ENCODE measurements at places on chromosomes 12 and 14.

DNA sequence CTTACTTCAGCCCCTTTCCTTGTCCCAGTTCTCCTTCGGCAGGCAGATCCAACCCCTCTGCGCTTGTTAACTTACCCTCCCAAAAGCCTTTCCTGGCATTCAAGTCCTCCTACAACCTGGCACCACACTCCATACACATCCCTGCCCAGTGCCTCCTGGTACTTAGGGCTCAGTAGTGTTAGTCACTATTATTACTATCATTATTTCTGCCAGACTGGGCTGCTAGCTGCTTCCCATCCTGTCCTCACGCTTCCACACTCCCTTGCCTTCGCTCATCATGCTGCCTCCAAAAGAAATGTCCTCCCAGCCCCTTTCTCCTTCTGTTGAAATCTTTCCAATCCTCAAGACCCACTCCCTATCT lies 1.6 kb upstream of the HDAC7 start:
- no peak for DNase-seq
- H3K4me1 ChIP-seq, result peaks cover 82% of the 10 kb centered on the region
- H3K27ac ChIP-seq, result peak overlapping the region; percentile 94
- no peak overlapping the region for H3K4me3 ChIP-seq
- no peaks in the 10 kb centered on the region for H3K36me3 ChIP-seq

DNA sequence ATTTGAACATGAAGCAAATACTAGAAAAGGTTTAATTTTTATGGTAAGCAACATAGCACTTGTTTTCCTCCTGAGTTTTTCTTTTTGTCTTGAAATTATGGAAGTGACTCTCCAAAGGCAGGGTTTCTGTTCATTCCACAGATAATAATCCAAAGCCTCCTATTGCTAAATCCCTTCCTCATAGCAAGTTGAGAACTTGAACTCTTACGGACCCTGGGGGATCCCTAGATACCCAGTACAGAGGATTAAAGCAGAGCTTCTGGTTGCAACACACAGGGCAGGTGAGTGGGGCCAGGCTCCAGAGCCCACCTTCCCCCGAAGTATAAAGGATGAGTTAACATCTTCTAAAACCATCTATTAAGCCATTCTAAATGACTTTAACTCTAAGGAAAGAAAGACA lies 294.1 kb downstream of the RMST start:
- no peak overlapping the region for H3K27ac ChIP-seq
- H3K36me3 ChIP-seq, result no peaks in the 10 kb centered on the region

GRCh38 chr14:33347796-33348195 lies 409.1 kb downstream of the NPAS3 start:
- H3K36me3 ChIP-seq, result no peaks in the 10 kb centered on the region
- H3K4me1 ChIP-seq, result no peaks in the 10 kb centered on the region
- H3K27ac ChIP-seq, result no peak overlapping the region
- H3K4me3 ChIP-seq, result no peak overlapping the region
- no peak for DNase-seq

GRCh38 chr12:91778938-91779400 lies 366.7 kb downstream of the BTG1 start:
- no peak overlapping the region for H3K4me3 ChIP-seq
- H3K27me3 ChIP-seq, result no peaks in the 10 kb centered on the region
- H3K4me1 ChIP-seq, result peaks cover 8% of the 10 kb centered on the region

DNA sequence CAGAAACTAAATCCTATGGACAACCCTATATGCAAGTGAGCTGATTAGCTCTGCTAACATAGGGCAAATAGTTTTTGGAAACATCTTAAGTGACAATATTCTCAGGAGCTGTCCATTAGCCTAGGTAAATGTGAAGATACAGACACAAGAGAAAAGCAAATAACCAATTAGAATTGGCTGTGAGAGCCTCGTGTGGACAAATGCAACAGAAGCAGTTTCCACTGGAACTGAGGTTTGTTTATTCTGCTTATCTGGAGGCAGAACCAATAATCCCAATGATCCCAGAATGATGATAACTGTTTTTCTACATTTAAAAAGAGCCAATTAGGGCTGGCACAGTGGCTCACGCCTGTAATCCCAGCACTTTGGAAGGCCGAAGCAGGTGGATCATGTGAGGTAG lies 43.2 kb upstream of the YAF2 start:
- H3K4me3 ChIP-seq, result no peak overlapping the region
- H3K27ac ChIP-seq, result no peak overlapping the region

GRCh38 chr12:82456633-82457032 lies 98.3 kb downstream of the METTL25 start:
- H3K4me3 ChIP-seq, result no peak overlapping the region
- no peaks in the 10 kb centered on the region for H3K4me1 ChIP-seq
- H3K36me3 ChIP-seq, result no peaks in the 10 kb centered on the region
- no peak overlapping the region for H3K27ac ChIP-seq
- DNase-seq, result no peak
